ENCODE measurements at places on chromosomes 13 and 19.

DNA sequence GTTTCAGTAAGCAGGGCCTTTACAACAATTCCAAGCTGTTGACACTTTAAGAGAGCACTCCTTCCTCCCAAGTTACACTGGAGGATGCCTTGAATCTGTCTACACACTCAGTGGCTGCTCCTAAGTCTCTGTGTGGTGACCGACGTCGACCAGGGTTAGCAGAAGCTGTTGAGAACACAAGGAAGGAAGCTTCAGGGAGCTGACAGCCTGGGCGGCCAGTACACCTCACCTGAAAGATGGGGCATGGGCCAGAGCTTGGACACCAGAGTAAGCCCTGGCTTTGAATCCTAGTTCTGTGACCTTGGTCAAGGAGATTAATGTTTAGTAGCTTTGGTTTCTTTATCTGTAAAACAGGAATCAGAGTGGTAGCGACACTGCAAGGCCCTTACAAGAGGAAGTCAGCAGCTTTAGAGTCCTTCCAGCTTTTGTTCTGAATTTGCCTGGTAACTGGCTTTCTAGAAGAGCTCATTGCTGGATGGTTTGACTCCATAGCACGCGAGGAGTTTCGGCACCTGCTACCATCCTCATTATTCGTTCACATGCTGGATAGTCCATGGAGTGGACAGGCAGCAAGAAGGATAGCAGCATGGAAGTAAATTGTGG is 214.2 kb downstream of the FGF9 start:
- DNase-seq = no peak

DNA sequence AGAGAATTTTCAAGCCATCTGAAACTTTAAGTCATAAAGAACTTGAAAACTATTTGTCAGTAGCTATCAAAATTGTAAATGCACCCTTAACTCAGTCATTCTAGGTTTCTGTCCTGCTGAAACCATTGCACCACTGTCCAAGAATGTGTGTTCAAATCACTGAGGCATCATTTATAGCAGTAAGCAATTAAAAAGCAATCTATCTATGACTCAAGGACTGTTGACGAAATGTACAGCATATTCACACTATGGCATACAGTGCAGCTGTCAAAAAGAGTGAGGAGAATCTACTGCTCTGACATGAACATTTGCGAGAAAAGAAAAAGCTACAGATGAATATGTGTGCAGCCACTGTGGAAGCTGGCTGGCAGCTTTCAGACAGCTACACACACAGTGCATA is 71.2 kb downstream of the ING1 start:
- no peak for DNase-seq

GRCh38 chr13:29937379-29937778 is 87.0 kb upstream of the UBL3 start:
- no peak for DNase-seq

DNA sequence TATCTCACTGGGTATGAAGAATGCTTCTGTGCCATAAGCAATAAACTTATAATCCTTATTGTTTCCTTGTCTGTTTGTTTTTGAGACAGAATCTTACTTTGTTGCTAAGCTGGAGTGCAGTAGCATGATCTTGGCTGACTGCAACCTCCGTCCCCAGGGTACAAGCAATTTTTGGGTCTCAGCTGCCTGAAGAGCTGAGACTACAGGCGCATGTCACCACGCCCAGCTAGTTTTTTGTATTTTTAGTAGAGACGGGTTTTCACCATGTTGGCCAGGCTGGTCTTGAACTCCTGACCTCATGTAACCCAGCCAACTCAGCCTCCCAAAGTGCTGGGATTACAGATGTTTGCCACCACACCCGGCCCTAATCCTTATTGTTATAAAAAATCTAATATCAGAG is 112.5 kb downstream of the MYO16 start:
- no peak for DNase-seq

- no peak for DNase-seq
These were observed 54.1 kb upstream of the SPATA13 start for GRCh38 chr13:24106429-24106828.

- no peak for DNase-seq
These were observed 1.5 kb downstream of the ZNF101 start for GRCh38 chr19:19670070-19670551.

- DNase-seq = peak; percentile 98
These were observed 720 bp upstream of the HNRNPL start for GRCh38 chr19:38850436-38850975.

- no peak for DNase-seq
These were observed 133.9 kb downstream of the AKAP11 start for GRCh38 chr13:42405665-42406390.

DNA sequence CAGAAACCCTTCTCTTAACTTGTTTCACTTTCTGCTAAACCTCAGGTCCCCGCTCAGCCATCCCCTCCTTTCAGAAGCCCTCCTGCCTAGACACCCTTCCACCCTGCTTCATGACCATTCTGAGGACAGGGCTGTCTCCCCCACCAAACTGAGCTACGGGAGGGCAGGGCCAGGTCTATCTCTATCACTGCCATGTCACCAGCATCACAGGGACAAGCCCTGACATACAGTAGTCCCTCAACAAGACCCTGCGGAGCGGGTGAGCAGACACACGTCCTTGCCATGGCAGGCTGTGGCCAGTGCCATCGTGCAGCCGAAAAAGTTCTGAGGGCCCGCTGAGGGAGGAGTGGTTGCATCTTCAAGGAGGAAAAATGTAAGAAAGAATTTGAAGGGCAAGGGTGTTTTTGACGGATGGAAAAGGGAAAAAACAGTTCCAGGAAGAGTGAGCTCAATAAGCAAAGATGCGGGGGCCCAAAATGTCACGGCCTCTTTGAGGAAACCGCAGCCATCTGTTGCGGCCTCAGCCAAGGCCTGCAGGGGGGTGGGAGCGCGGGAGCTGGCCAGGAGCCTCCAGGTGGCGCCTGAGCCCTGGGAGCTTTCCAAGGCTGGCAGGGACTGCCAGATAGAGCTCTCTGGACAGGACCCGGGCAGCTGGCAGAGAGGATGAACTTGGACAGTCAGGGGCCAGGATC is 8.1 kb downstream of the PTGIR start:
- DNase-seq = no peak

GRCh38 chr19:49149652-49150105 is 5.5 kb downstream of the HRC start:
- DNase-seq = no peak

DNA sequence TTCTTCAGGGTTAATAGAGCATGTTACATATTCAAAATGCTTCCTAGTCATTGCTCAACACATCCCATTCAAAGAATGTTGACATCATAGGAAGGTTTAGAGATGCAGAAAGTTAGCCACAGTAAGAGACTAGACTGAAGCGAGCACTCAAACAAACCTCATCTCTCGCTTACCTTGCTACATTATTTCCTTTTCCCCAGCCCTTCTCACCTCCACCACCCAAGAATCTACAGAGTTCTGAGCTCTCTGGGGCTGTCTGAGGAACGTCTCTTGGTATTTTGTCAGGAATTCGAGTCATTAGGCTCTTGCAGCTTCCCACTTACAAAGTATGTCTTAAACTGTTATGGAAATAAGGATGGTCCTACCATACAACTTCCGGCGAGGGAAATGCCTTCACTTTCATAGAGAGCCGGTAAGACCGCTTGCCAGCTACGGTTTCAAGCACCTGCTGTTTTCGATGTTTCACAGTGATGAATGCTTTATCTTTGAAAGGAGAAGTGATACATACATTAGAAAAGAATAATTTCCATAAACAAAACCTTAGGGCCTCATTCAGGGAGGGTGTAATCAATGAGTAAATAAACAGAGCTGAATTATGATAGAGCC is 65.1 kb downstream of the FLT1 start:
- DNase-seq = no peak

- DNase-seq = no peak
These were observed 1.8 kb upstream of the GSX1 start for GRCh38 chr13:27790523-27790922.

DNA sequence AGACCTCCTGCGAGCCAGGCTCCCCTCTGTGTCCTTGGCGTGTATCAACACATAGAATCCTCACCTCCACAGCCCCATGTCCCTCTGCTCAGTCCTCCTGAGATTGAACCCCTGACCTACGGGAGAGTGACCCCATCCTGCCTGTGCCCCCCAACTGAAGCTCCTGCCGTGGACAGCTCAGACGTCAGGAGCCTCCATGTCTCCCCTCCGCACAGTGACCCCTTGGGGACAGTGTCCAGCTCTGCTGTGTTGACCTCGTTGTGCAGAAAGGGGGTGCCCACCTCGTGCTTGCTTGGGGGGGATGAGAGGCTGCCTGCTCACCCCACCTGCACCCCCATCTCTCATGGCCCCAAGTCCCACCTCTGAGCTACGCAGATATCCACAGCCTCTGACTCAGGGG is 490 bp upstream of the SIGLEC9 start:
- no peak for DNase-seq

GRCh38 chr13:35144166-35144890 is 202.3 kb downstream of the NBEA start:
- no peak for DNase-seq

- DNase-seq = no peak
These were observed 306 bp downstream of the SUGT1 start for GRCh38 chr13:52652980-52653303.

- DNase-seq = no peak
These were observed 869.4 kb downstream of the PCDH17 start for GRCh38 chr13:58500938-58501337.

DNA sequence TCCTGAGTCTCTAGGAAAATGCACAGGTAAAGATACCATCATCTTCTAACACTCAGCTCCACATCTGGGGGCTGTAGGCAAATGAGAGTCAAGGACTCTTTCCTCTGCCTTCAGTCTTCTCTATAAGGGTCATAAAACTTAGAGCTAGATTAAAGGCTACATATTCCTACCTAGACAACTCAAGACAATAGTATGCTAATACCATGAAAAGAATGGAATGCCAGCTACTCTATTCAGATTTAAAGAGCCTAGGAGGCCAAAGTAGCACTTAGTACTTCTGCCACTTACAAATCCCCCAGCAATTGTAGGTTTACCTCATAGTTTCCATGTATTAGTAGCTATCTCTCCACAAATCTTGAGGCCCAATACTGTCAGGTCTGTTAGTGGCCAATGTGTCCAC is 453.0 kb downstream of the SLITRK5 start:
- no peak for DNase-seq

- no peak for DNase-seq
These were observed 6.8 kb upstream of the ADPRHL1 start for GRCh38 chr13:113460064-113460555.

- DNase-seq = peak; percentile 35
These were observed at the start of gene SYT5 for GRCh38 chr19:55179606-55180484. Gene SYT5 (minus strand): TSS chr19:55180289. CDS start chr19:55179041, 1,248 bp downstream.

DNA sequence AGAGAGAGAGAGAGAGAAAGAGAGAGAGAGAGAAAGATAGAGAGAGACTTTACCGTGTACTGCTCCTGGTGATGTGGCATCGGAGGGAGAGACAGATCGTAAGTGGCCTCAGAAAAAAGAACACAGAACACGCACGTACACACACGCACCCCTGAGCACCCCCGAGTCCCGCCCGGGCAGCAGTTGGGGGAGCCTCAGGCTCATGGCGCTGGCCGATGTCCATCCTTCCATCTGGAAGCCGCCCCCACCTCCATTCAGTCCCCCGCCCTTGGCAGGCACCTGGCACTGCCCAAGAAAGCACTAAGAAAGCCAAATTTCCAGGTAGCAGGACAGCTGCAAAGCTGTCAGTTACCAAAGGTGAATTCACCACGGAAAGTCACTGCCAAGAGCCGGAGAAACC is 116.9 kb downstream of the IER2 start:
- DNase-seq = no peak
